ENCODE measurements at places on chromosomes 5 and 9. TPM values are rescaled to one million over a fixed set of nuclear protein-coding genes. Genes with fewer than 3 reads are reported as not detected.

GRCh38 chr9:109320331-109320741 is 523 bp downstream of the EPB41L4B start:
- no peak for DNase-seq

- DNase-seq: no peak
Measured at GRCh38 chr9:92266486-92266885, 27.0 kb downstream of the IARS1 start.

KIF3A gene
- polyA plus RNA-seq: 7.1 TPM

SPAG8 gene
- 1.7 TPM for polyA plus RNA-seq

DNA sequence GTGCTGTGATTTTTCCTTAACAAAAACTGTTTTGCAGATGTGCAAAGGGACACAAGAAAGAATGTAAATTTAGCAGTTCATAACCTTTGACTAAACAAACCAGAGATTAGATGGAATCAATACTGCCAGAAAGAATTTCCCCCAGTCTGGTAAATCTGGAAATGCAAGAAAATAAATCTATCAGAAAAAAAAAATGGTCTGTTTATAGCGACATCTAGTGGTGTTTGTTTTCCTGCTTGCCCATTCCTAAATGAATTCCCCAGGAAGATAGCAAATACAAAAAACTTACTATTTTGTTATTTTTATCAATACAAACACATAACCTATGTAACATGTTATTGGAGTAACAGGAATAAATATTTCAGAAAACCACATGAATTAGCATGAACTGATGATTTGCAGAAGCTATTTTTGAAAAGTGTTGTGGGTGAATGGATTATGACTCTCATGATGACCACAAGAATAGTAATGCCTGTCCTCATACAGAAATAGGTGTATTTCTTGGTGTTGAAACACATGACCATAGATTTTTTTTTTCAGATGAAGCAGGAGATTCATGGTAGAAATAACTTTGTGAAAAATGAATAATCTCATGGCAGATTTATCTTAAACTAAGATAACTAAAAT is 1703.8 kb downstream of the MAT2B start:
- peak; percentile 23 for DNase-seq

GRCh38 chr9:2418619-2419018 is 203.0 kb upstream of the VLDLR start:
- peak; percentile 69 for DNase-seq

All from hindlimb muscle (tissue), 1 donor.